ENCODE measurements at places on chromosomes 12 and 14.

GRCh38 chr14:86798330-86798729 lies 1194.7 kb downstream of the GALC start:
- no peak for DNase-seq

DNA sequence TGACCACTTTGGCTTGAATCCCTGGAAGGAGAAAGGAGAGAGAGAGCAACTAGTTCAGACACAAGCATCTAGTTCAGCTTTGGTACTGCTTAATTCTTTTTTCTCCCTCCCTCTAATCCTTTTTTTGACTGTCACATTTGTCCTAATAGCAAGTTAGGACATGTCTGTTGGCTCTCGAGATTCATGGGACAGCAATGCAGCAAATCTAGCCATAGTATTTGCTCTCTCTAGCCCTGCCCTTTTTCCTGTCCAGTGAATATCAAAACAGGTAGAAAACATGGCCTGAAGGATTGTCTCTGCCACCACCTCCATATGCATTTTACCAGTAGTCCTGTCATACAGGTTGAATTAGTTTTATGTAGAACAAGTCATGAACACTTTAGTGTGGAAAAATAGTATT lies 116.4 kb downstream of the PTPRB start:
- DNase-seq = no peak

DNA sequence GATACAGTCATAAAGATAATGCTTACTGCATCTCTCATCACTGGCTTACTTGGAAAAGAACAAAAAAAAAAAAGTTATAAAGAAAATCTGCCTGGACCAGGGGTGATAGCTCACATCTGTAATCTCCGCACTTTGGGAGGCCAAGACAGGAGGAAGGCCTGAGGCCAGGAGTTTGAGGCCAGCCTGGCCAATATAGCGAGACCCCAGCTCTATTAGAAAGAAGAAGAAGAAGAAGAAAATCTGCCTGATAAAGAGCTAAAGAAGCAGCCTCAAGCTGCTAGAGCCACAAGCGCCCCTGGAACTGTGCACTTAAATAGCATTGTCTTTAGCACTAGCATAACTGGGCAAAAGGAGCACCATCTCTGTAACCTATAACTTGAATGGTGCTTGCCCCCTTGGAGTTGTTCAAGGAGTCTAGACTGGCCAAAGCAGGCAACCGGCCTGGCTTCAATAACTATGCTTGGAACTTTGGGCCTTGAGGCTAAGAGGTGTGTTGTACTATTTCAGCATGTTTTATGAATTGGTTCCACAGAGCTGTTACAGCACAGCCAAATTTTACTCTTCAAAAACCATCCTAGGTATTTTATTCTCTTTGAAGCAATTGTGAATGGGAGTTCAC lies 53.2 kb downstream of the SINHCAF start:
- DNase-seq = no peak

DNA sequence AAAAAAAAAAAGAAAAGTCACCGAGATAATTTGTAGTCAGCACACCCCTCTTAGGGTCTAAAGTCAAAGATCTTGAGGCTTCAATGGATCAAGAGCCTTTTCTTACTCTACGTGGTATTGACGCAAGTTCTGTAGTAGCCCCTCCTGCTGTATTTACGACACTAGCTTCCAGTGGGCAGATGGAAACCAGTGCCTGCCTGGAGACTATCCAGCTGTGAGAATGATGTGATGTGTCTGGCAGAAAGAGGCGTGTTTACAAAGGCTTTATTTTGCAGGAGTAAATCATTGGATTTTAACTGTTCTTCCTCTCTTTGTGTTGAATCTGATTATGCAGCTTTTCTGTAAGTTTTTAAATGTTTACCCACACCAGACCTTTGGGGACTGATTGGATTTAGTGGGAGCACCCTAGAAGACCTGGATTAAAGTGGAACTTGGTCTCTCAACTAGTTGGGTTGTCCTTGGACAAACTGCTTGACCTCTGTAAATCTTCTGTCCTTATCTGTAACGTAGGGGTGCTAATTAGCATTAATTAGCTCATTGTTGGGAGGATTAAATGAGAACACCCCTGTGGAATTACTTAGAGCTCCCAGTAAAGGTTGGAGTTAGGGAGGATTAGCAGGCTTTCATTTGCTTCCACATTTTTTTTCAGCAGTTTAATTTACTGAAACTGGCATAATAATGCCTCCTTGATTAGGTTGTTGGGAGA lies 72.4 kb downstream of the RASSF3 start:
- no peak for DNase-seq

GRCh38 chr14:105147671-105148603 lies 20.6 kb downstream of the JAG2 start:
- DNase-seq = peak; percentile 39

DNA sequence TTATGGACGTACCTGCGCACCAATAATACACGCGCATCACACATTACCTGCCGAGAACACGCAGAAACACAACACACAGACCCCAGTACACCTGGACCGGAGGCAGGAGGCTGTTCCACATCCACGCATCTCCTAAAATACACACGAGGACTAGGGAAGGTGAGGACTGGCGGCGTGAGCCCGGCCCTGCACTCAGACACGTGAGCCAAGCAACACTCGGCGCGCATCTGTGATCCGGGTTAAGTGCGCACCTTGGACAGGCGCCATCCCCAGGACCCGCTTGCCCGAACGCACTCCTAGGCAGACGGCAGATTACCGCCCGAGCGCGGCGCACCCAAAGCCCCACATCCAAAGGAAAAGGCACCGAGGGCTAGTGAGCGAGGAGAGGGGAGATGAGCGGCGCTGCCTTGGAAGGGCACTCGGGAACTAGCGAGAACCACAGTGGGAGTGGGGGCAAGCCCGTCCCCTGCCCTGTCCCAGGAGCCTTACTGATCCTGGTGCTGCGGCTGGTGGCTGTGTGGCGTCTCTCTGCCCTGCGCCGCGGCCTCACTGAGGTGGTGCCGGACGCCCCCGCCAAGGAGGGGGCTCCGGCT lies 417 bp downstream of the GLS2 start:
- DNase-seq = no peak

DNA sequence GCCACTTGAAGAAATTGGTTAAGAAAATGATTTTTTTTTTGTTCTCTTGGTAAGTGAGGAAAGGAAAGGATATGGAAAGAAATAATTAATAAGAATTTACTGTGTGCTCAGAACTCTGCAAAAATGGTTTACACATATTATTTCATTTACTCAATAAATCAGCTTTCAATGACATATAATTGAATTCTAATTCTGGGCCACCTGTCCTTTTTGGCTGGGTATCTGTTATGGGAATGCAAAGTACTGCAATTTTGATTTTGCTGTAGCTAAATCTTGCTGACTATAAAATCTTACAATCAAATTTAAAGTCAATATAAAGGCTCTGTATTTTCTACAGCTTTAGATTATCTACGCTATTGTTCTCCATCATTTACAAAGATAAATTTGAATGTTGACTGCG lies 147.1 kb downstream of the GRIP1 start:
- no peak for DNase-seq

GRCh38 chr12:71625476-71625875 lies 38.2 kb downstream of the ZFC3H1 start:
- DNase-seq = no peak

GRCh38 chr14:106843386-106843785 lies 1317.0 kb downstream of the TMEM121 start:
- no peak for DNase-seq

DNA sequence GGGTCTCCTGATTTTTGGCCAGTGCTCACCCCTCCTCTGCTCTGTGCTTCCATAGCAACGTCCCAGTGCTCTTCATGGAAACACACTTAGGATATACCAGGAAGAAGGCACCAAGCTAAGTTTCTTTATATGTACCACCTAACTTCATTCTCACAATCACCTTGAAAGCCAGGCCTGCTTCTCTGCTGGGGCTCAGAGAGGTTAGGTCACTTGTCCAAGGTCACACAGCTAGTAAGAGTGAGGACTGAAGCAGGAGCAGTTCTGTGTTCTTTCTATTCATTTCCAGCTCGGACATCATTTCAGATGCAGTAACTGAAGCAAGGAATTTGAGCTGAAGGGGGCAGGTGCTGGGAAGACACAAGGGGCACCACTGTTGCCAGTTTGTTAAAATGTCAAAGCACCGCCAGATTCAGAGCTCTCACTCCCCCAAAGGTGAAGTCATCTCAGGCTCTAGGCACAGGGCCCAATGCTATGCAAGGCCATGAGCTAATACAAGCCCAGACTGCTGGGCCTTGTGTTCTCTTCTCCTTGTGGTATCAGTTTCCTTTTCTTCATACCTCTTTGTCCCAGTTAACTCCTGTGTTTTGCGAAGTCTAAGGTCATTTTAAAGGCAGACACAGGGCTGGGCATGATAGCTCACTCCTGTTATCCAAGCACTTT lies 19.7 kb upstream of the YY1 start:
- DNase-seq = no peak

DNA sequence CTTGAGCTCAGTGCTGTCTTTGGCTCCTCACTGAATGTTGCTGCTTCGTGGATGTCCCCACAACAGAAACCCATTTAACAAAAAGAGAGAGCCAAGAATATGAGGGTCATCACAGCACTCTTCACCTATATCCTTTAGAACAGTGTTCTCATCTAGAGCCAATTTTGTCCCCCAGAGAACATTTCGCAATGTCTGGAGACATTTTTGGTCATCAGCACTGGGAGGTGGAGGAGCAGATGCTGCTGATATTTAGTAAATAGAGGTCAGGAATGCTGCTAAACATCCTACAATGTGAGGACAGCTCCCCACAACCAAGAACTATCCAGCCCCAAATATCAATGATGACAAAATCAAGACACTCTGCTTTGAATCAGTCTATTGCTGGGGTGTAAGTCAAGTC lies 92.5 kb downstream of the BBS10 start:
- DNase-seq = no peak

DNA sequence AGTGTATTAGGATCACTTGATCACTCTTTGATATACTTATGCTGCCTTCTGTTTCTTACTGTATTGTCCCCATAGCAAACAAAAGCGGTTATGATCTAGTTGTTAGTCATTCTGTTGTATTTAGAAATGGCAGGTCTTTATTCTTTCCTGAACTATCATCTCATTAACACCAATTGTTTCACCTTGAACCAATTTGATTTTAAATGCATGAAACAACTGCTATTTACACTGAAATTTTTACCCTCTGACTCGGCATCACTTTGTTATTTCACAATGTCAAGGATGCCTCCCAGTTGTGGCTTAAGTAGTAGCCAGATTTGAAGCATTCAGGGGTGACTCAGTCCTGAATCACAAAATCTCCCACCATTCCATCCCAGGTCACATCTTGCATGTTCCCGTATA lies 303.5 kb downstream of the EGLN3 start:
- DNase-seq = peak; percentile 14
